Astrocyte of the cerebellum (primary cell): ENCODE measurements at places on chromosomes 5 and 9.

DNA sequence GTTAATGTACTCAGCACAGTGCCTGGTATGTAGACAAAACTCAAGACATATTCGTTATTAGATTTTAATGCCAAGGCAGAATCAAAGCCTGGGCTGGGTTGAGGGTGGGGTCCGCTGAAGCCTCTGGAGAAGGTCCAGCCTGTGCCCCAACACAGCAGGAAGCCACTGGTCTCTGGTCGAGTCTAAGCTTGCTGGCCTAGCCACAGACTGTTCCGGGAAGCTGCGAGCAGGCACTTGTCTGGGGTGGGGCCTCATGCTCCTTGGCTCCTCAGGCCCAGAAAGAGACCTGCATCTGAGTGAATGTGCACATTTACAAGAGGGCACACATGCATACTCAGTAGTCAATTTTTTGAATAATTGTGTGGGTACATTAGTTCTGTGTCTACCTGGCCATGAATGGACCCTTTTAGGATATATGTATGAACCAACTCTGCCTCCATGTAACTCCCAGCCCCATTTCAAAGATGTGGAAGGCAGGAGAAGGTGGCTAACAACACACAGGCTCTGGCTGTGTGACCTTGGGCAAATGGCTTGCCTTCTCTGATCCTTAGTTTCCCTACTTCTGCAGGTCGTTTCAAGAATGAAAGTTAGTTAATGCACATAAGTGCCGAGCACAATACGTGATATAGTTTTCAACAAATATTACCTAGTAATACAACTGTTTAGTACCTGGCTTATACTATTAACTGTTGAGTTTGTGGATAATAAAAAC is 18.3 kb downstream of the FAT2 start:
- DNase-seq: no peak

GRCh38 chr9:72228282-72228681 is 79.0 kb downstream of the GDA start:
- DNase-seq: no peak

DNA sequence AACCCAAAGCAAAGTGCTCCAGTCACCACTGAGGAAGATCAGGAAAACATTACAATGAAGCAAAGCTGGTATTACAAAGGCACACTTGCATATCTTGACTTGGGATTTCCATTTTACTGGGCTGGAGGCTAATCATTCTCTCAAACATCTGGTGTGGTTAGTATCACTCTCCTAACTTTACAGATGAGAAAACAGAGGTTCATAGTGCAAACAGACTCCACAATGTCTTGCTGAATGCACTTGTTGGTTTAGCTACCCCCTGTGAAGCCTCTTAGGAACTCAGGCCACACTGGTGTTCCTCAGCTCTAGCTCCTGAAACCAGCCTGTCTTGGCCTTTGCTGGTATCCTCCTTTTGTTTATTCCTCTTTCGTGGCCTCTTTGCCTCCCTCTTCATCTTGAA is 29.5 kb upstream of the SMAD5 start:
- no peak for DNase-seq

DNA sequence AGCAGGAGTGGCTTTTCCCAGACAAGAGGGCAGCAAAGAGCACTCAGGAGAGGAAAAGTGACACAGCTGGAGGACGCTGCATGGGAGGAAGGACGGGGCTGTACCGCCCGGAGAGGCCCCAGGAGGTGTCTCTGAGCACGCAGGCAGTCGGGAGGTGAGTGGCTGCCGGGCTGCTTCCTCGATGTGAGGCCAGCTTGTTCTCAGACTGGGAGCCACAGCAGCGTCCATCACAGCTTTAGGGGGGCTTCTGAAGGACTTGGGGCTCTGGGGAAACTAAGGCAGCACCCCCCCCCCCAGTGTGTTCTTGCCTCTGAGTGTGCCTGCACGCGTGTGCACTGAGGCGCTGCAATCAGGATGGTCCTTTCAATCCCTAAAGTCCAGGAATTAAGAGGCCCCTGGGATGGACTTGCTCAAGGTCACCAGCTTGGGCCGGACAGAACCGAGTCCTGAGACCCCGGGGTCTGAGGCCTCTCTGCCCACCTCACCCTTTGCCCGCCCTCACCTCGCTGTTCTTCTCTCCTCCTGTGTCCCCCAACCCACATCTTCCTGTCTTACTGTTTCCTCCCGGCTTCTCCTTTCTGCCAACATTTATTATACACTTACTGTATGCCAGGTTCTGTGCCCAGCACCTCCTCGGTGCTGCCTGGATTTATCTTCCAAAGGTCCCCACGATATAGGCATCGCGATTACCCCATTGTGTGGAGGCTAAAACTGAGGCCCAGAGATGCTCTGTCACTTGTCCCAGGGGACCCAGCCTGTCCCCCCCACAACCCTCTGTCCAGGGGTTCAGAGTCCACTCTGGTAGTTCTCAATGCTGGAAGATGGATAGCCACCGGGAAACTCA is 32.9 kb downstream of the FAM163B start:
- DNase-seq: no peak

- no peak for DNase-seq
Observed at GRCh38 chr5:22850981-22851380, 2.2 kb downstream of the CDH12 start.

DNA sequence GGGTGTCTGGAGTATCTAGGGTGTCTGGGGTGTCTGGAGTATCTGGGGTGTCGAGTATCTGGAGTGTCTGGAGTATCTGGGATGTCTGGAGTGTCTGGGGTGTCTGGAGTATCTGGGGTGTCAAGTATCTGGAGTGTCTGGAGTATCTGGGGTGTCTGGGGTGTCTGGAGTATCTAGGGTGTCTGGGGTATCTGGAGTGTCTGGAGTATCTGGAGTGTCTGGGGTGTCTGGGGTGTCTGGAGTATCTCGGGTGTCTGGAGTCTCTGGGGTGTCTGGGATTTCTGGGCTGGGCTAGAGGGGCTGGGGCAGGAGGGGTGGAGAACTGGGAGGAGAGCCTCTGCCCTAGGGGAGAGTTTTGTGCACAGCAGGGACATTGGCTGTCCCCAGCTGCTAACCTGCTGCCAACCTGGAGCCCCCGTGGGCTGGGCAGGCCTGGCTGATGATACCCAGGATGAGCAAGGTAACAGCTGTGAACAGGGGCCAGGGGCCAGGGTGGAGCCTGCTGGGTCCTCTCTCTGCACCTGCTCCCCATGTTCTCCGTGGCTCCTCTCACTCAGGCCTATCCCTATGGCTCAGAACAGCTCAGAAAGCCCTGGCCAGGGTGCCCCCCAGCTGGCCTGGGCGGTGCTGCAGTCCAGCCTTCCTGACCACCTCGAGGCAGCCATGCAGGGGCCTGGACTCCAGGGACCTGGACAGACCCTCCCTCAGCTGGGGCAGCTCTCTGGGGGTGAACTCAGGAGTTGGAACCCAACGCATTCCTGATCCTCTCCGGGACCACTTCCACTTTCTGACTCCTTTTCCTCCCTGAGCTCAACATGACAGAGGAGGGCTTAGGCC is 29.9 kb downstream of the LHX3 start:
- DNase-seq: no peak

GRCh38 chr5:134129411-134130238 is 15.1 kb downstream of the TCF7 start:
- no peak for DNase-seq

- peak; percentile 53 for DNase-seq
Observed at GRCh38 chr5:42811591-42812446, at the start of gene SELENOP. Gene SELENOP, minus strand, starts transcription at chr5:42811892. Its CDS starts 3,539 bp downstream, at chr5:42808353.

GRCh38 chr9:78089111-78089510 is 57.5 kb upstream of the GNAQ start:
- DNase-seq: no peak

GRCh38 chr5:2158767-2159166 is 276.0 kb upstream of the IRX4 start:
- DNase-seq: no peak

DNA sequence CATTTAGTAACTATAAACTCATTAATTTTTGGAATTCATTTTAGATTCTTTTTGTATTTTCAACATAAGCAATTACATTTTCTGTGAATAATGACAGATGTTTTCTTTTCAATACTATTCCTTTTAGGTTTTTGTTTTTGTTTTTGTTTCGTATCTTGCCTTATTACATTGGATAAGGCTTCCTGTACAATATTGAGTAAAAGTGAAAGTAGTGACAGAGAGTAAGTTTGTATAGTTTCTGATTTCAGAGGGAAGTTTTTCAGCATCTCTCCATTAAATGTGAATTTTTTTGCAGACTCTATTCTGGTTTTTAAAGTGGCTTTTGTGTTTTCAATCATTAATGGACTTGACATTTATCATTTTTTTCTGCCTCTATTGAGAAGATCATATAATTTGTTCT is 12.8 kb upstream of the CAMK4 start:
- no peak for DNase-seq

DNA sequence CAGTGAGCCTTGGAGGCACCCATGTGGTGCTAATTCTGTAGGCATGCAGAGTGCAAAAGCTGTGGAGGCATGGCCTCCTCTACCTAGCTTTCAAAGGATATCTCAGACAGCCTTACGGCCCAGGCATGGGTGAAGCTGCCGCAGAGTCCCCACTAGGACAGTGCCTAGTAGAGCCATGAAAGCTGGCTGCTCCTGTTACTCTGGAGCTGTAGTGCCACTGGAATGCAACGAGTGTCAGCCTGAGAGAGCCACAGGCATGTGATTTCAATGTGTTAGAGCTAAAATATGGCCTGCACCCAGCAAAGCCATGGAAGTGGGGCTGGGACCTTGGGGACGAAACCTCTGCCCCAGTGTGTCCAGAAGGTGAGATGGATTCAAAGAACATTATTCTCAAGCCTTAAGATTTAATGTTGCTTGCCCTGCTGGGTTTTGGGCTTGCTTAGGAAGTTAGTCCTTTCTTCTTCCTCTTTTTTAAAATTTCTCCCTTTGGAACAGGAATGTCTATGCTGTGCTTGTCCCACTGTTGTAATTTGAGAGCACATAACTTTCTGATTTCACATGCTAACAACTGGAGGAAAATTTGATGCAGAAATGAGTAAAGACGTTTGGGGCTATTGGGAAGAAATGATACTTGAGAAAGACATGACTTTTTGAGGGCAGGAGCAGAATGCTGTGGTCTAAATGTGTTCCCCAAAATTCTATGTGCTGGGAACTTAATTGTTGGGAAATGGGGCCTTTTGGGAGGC is 298.4 kb downstream of the PSAT1 start:
- DNase-seq: no peak

GRCh38 chr9:5982317-5982716 is 33.1 kb downstream of the RANBP6 start:
- DNase-seq: no peak

DNA sequence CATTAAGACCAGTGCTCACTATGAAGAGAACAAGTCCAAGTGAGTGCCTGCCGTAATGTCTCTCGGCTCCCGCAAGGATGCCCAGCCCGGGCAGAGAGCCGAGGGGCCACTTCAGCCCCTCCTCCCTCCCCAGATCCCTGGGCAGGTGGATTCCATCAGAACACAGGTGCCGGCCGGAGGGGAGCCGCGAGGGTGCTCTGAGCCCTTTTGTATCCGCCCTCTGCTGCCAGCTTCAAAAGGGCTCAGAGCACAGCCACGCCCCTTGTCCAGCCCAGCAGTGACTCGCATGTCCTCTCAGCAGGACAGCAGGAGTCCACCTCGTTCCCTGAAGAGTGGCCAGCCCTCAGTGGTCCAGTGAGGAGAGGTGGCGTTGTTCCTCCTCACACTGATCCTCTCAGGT is 43.9 kb downstream of the CYFIP2 start:
- DNase-seq: no peak

DNA sequence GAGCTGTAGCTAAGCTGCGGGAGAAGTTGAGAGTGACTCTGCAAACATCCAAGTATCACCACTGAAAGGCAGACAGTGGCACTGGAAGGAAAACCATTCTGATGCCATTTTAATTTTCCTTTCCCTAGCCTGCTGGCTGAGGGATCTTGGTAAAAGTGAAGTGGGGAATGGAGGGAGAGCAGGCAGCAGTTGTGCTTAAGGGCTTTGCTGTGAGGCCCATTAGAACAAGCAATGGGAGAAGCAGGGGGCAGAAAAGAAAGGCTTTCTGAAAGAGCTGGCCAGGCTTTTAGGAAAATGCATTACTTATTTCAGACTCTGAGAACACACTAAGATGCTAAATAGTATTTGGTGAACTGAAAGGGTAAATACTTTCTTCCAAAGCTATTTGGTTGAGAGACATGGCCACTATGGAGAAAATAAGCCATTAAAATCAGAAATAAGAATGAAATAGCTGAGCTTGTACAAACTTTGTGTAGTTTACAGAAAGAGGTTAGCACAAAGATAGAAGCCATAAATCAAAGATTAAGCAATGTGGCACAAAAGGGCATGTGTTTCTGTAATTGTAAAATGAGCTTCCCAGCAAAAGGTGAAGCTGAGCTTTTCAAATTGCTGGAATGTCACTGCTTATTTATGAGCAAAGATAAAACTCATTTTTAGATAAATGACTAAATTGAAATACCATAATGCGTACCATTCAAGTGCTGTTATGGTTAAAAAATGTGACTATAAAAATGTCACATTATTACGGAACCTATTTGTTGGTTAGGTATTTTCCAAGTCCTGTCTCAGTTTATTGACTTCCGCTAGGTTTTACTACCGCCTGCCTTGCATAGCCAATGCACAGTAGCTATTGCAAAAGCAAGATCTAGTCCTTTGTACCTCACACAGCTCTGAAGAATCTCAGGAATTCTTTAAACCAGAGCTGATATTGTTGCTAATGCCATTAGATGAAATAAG is 20.8 kb downstream of the SNCAIP start:
- no peak for DNase-seq

- no peak for DNase-seq
Observed at GRCh38 chr9:129664746-129665388, 580 bp upstream of the PRRX2 start.

- DNase-seq: peak; percentile 31
Observed at GRCh38 chr9:4555236-4555635, 65.0 kb downstream of the SLC1A1 start.

- DNase-seq: no peak
Observed at GRCh38 chr5:5296051-5296450, 126.4 kb upstream of the ICE1 start.

GRCh38 chr5:124289130-124289529 is 457.3 kb downstream of the ZNF608 start:
- DNase-seq: no peak
